Urinary bladder (tissue), 4 donors: ENCODE measurements at places on chromosomes 5 and 9. TPM values are rescaled to one million over a fixed set of nuclear protein-coding genes. Genes with fewer than 3 reads are reported as not detected.

DNA sequence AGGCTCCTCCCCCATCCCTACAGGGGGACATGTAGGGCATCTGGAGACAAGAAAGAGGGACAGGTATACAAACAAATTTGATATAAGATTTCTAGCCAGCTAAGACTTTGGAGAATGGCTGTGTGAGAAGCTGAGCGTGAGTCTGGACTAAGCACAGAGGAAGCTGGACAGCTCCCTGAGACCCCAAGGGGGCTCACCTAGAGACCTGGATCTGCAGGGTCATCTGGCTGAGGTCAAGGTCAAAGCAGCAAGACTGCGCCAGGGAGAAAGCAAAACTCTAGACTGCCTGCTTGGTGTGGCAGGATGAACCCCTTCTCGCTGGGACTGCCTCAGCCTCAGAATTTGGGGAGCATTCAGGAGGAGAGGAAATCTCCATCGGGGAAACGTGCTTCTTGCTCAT lies 8.0 kb upstream of the GSN start:
- no peak for DNase-seq

GRCh38 chr9:99137891-99138290 lies 33.0 kb downstream of the TGFBR1 start:
- DNase-seq: no peak

GRCh38 chr5:138445547-138446271 lies 6.9 kb downstream of the REEP2 start:
- no peak for DNase-seq

- no peak for DNase-seq
Measured at GRCh38 chr5:55429613-55430253, 105.0 kb downstream of the PLPP1 start.

GRCh38 chr9:79572032-79572607 lies 355 bp downstream of the TLE4 start:
- DNase-seq: no peak

DNA sequence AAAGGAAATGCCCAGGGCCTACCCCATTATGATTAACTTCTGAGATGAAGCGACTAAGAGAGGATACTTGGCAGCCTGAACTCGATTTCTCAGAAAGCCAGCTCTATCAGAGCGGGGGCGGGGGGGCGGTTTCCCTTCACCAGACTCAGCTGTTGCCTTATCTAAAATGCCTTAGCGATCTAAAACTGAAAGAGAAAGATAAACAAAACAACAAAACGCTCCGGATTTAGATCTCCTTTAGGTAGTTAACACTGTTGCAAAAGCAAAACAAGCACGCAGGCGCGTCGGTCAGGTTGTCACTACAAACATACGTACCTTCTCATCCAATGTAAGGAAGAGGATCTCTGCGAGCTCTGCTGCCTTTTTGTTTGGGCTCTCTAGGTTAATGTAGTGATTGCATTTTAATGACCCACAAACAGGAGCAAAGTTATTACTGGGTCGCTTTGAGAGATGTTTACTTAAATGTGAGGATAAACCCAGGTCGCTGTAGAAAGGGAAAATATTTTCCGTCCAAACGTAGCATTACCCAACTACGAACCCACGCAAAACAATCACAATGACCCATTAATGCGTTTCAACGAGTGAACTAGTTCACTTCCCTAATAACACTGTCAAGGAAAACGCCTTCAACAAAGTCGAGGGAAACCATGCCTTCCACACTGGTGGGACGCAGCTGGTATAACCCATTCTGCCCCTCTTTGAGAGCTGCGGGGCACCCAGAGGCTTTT lies 982 bp downstream of the EPB41L4A start:
- no peak for DNase-seq

DNA sequence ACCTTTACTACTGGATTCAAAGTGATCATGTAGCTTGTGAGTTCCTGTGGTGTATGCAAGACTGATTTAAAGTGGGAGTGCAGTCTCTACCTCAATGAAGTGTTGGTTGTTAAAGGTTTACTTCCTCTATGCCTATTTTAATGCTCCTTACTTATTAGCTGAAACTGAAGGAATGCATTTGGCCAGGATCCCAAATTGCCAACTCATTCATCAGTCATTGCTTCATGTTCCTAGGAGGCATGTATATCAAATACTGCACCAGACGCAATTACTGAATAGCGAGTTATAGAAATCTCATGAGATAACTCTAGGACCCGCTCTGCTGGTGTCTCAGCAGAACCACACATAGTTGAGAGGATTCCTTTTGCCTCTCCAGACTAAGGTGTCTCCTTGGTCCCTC lies 143.0 kb upstream of the RPS23 start:
- DNase-seq: no peak

GRCh38 chr5:54133917-54134316 lies 176.5 kb downstream of the ARL15 start:
- no peak for DNase-seq

GRCh38 chr5:144712090-144712489 lies 541.4 kb downstream of the KCTD16 start:
- DNase-seq: no peak

GRCh38 chr5:68565427-68565826 lies 349.9 kb downstream of the PIK3R1 start:
- DNase-seq: no peak

DNA sequence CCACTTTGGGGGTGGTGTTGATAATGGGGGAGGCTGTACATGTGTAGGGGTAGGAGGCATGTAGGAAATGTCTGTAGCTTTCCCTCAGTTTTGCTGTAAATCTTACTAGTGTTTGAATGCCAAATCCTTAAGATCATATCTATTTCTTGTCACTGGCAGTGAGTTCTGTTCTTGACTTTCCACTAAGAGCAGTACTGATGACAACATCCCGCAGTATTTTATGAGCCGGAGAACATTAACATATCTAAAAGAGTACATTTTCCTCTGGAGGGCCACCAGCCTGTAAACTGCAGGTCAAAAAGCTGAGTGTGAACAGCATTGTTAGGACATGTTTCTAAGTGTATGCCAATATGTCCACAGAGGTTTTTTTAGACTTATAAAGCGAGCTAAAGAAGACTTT lies 2.5 kb upstream of the HSPB3 start:
- peak; percentile 25 for DNase-seq

GRCh38 chr5:131539251-131539650 lies 95.8 kb downstream of the RAPGEF6 start:
- DNase-seq: no peak

- no peak for DNase-seq
Measured at GRCh38 chr9:125889112-125889475, 141.9 kb downstream of the PBX3 start.

GRCh38 chr9:107612136-107612535 lies 122.6 kb upstream of the KLF4 start:
- DNase-seq: no peak

DNA sequence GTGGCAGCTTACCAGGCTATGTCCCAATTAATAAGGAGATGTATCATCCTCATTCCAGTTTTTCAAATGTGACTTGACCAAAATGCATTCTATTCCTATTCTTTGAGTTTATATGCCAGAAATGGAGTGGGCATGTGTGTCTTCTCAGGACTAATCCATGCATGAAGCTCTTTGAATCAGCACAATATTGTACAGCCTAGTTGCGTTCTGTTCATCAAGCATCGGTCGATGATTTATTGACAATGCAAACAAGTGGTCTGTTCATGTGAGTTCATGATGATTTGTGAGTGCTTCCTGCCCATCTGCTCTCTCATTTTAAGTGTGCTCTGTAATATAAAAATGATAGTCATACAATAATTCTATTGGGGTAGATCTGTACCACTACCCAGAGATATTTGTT lies 48.3 kb downstream of the PALM2AKAP2 start:
- no peak for DNase-seq

- DNase-seq: no peak
Measured at GRCh38 chr9:78697618-78698017, 400.7 kb downstream of the PSAT1 start.

DNA sequence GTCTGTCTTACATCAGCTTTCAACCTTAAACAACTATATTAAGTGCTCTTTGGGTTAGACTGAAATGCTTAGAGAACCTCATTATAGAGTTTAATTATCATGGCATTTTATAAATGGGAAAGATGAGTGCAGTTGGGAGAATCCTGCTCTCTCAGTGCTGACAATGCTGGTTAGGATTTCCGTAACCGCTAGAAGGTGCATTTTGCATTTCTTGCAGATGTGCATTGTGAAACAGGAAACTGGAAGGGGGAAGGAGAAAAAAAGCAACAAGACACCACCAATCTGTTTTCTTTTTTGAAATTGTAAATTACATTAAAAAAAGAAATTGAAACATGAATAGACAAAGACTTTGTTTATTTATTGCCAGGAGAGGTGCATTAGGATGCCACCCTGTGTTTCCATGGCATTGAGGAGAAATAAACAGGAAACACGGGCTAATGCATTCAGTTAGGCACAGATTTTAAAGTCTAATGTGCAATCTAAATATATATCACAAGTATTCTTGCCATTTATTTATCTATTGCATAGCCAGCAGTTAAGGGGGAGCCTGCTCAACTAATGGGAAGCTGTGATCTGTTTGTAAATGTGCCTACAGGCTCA lies 478.9 kb downstream of the PSAT1 start:
- no peak for DNase-seq

GRCh38 chr5:152900332-152900731 lies 495.3 kb upstream of the NMUR2 start:
- no peak for DNase-seq

- peak; percentile 20 for DNase-seq
Measured at GRCh38 chr5:94777056-94777880, 158.8 kb downstream of the SLF1 start.

GRCh38 chr5:145960848-145961600 lies 24.6 kb downstream of the SH3RF2 start:
- DNase-seq: no peak

DNA sequence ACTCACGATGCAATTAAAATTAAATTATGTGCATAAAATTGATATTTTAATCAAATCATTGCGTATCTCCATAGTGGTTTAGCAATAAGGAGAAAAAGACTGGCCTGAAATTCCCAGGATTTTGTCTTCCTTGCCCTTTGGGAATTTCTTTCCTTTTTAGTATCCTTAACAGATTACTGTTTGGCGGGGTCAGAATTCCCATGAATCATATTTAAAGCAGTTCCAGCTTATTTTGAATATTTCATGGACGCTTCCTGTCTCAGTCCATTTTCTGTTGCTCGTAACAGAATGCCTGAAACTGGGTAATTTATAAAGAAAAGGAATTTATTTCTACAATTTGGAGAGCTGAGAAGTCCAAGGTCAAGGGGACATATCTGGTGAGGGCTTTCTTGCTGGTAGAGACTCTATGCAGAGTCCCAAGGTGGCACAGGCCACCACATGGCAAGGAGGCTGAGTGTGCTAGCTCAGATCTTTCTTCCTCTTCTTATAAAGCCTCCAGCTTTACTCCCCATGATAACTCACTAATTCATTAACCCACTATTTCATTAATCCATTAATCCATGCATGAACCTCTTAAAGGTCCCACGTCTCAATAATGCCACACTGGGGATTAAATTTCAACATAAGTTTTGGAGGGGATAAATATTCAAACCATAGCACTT lies 37.8 kb downstream of the CDH6 start:
- no peak for DNase-seq

DNA sequence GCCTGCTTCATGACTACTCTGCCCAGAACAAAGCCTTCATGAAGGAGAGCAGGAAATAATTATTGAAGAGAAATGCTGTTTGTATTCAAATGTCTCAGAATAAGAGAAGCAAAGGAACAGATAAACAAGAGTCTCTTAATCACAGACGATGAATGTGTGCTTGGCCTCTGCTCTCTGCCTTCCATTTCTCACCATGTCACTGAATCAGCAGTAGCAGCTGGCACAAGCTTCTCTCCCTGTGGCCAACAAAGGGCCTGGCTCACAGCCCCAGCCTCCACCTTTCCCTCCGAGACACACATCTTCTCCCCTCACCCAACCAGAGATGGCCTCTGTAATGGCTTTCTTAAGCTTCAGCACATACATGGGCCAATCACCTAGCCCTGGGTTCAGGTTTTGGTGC lies 128.1 kb upstream of the SLIT3 start:
- no peak for DNase-seq

GRCh38 chr5:149799119-149799623 lies 69.1 kb downstream of the PPARGC1B start:
- no peak for DNase-seq

The RANBP3L gene
- 5.7 TPM for total RNA-seq

The IFNA2 gene
- total RNA-seq: not detected

The INIP gene
- 25.9 TPM for total RNA-seq

The PCDHB16 gene
- total RNA-seq: 3.3 TPM

The MED10 gene
- total RNA-seq: 15.1 TPM

The SLC4A9 gene
- 0.11 TPM for total RNA-seq

The CCNI2 gene
- 1.9 TPM for total RNA-seq

The STPG3 gene
- total RNA-seq: not detected

The HTR4 gene
- 0.26 TPM for total RNA-seq

The LRRC70 gene
- total RNA-seq: 18.1 TPM

The SLC36A3 gene
- not detected for total RNA-seq

The PCDHGA8 gene
- total RNA-seq: 9.1 TPM

The CNTNAP3 gene
- 20.9 TPM for total RNA-seq

The CA9 gene
- total RNA-seq: 0.37 TPM

The SLC2A6 gene
- total RNA-seq: 3.4 TPM

The GKAP1 gene
- total RNA-seq: 13.0 TPM
